ENCODE measurements at places on chromosomes 6 and 20. TPM values are rescaled to one million over a fixed set of nuclear protein-coding genes. Genes with fewer than 3 reads are reported as not detected.

The FAM184A gene
- polyA plus RNA-seq: 1.7 TPM

The SCRT2 gene
- polyA plus RNA-seq: not detected

The HLA-DQB2 gene
- not detected for polyA plus RNA-seq

- DNase-seq: no peak
- no peak overlapping the region for H3K27ac ChIP-seq
- H3K27me3 ChIP-seq: no peaks in the 10 kb centered on the region
- peaks cover 3% of the 10 kb centered on the region for H3K4me1 ChIP-seq
Measured at GRCh38 chr20:53023732-53024520, 51.8 kb downstream of the TSHZ2 start.

DNA sequence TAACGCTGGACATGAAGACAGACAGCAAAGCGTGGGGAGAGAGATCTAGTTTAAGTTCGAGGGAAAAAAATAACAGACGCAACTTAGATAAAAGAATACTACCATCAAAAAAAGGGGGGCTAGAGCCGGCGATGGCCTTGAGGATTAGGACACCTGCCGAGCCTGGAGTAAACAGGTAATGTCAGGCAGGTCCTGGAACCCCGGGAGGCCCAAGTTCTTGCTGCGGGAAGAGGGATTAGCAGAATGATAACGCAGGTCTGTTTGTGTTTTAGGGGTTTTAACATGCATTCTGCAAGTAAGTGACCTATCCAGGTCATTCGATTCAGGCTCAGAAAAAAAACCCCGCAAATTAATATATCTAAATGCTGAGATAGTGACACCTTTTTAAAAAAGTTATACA lies 754 bp upstream of the TMEM170B start:
- DNase-seq: no peak
- peak overlapping the region; percentile 79 for H3K4me3 ChIP-seq
- peaks cover 17% of the 10 kb centered on the region for H3K4me1 ChIP-seq
- no peak overlapping the region for H3K27ac ChIP-seq

- H3K4me1 ChIP-seq: peaks cover 16% of the 10 kb centered on the region
- H3K27ac ChIP-seq: no peak overlapping the region
- H3K4me3 ChIP-seq: peak overlapping the region; percentile 60
- H3K27me3 ChIP-seq: peaks cover 44% of the 10 kb centered on the region
Measured at GRCh38 chr6:90610751-90611542, 24.1 kb upstream of the MAP3K7 start.

DNA sequence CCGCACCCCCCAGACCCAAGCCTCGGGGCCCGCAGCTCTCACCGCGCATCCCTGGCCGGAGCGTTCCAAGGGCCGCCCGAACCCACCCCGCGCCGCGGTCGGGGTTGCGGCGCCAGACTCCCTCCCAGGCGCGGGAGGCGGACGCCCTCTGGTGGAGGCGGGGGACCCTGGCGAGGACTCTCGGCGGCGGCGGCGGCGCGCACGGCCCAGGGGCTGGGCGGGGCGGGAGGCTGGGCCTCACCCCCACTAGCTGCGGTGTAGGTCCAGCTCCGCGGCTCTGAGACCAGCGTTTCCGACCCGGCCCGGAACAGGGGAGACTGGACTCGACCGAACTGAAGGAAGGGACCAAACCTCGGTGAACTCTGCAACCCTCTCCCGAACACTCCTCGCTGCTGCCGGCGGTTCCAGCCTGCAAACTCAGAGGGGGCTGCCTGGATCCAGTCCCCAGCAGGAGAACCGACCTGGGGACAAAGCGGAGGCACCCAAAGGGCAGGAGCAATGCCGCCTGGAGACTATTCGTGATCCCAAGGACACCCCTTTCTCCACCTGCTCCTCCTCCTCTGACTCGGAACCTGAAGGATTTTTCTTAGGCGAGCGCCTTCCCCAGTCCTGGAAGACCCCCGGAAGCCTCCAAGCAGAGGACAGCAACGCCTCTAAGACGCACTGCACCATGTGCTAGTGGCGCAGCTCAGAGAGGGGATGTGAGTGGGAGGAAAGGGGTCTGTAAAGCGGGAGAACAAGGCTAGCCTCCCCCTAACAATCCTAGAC lies 859 bp upstream of the TOMM6 start:
- peak overlapping the region; percentile 86 for H3K27ac ChIP-seq
- H3K36me3 ChIP-seq: peaks cover 22% of the 10 kb centered on the region
- H3K4me3 ChIP-seq: peak overlapping the region; percentile 98

All from CD4-positive, CD25-positive, alpha-beta regulatory T cell (primary cell).